ENCODE measurements at places on chromosomes 16 and 17.

- no peak for DNase-seq
Measured at GRCh38 chr17:35545150-35545549, 7.7 kb upstream of the SLFN12L start.

GRCh38 chr17:77126519-77126918 is 14.2 kb upstream of the SEC14L1 start:
- peak; percentile 51 for DNase-seq

GRCh38 chr17:77836557-77837041 is 121.9 kb upstream of the TNRC6C start:
- DNase-seq = no peak

GRCh38 chr16:85124636-85125346 is 12.5 kb upstream of the CIBAR2 start:
- DNase-seq = no peak

- DNase-seq = peak; percentile 39
Measured at GRCh38 chr17:81120149-81120484, 45.2 kb upstream of the PVALEF start.

- peak; percentile 30 for DNase-seq
Measured at GRCh38 chr17:1162116-1162855, 17.5 kb downstream of the ABR start.

DNA sequence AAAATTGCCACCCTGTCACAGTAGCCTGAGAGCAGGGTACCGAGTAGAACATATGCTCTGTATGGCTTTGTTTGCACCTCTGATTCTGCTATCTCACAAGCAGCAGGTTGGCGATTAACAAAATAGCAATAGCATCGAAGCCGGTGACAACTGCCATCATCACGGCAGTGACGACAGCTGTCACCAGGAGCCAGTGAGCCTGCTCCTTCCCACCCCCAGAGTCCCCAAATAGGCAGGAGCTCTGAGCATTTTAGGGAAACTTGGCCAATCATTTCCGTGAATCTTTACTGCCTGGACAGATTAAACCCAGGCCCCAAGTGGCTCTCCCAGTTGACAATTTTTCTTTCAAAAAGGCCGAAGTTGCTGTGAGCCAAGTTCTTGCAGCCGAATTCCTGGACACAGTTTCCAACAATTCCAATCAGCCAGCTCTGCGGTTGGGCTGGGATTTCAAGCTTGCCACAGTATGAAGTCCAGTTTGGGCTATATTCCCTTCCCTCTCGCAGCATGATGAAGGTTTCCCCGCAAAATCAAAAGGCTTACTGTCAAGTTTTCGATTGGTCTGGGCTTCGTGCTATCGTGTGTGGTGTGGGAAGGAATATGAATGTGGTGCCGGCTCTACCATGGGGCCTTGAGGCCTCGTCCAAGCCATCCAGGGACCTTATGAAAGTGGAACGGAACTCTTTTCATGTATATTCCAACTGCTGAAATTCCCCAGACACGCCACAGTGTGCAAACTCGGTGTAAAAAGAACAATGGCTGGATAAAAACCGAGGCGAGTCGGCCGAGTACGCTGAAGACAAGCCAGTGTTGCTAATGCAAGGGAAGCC is 186.6 kb downstream of the C16orf78 start:
- DNase-seq = no peak

DNA sequence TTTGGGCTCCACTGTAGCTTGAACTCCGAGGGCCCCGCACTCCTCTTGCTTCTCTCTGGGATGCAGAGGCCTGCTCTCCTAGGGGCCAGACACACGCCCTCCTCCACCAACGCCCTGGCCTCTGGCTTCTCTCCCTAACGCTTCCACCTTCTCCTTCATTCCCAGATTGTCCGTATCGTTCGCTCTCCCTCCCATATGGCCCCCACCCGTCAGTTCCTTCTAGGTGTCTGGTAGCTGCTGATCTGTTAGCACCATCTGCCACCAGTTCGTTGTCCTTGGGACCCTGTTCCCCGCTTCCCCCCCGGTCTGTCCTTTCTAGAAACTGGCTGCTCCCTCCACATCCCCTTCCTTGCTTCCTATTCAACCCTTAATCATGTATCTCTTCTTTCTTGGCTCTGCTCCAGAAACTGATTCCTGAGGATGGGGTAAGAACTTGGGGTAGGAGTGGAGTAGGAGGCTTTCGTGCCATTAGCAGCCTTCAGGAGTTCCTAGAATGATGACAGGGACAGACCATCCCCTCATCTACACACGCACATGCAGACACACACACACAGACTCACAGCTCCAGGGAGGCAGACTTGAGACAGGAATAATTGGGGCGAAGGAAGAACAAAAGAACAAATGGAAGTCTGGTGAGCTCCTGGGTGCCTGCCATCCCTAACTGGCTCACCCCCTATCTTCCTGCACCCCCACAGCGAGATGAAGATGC is 4.3 kb downstream of the ATP1B2 start:
- DNase-seq = no peak

All from NCI-H1092 treated with DMSO at 0.1 percent for 48 hours (cell line).